ENCODE measurements at places on chromosomes 5 and 9. TPM values are rescaled to one million over a fixed set of nuclear protein-coding genes. Genes with fewer than 3 reads are reported as not detected.
A peak's percentile ranks its signal among the peaks of the same experiment; 100 is the strongest.

- DNase-seq, result no peak
Measured at GRCh38 chr9:16868701-16869100, 1.8 kb downstream of the BNC2 start.

- peak; percentile 39 for DNase-seq
Measured at GRCh38 chr5:472076-472655, 29.2 kb downstream of the EXOC3 start.

DNA sequence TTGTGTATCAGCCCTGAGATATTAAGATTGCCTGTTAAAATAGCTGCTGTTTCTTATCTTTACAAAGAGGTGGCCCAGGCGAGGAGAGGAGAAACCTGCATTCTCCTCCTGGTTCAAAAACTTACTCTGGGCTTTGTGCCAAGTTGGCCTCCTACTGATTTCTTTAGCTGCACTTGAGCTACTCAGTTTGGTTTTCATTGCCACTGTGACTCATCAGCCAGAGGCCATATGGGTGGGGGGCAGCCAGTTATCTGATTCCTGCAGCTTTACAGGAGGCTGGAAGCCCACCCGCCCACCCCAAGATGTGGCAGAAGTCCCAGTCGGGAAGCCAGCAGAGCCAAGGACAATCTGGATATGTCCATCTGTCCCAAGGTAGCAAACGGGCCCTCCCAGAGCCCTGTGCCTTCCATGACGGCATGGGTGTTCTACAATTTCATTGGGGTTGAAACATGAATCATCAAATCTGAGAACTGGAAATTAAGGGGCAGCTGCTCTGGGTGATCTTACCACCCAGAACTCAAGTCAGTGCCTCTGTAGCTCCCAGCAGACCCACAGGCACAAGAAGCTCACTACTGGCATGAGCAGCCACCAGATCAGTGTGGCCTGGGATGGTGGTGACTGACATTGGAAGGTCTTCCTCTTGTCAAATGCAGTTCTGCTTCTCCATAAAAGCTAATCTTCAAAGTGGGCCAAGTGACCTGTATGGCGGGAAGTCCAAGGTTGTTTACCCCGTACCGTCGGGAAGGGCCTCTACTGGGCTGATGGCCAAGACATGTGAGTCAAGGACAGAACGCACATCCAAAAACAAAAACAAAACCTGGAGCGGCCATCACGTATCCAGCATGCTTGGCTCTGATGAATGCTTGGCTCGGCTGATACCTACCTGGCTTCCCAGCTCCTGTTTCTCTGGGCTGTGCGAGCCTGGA, 15.6 kb downstream of the FCN2 start:
- DNase-seq, result no peak

DNA sequence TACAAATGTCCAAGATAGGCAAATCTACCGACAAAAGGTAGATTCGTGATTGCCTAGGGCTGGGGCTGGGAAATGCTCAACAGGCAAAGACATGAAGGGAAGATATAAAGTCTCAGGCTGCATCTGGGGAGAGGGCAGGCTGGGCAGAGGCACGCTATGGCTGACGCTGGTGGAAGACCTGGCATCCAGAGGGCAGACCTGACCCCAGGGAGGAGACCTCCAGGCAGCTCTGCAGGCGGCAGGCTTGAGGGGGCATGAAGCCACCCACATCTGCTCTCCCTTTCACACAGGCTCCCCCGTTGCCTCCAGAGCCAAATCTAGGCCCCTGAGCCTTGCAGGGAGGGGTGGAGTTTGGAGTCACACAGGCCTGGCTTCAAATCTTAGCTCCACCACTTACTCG, 145.5 kb downstream of the PAX5 start:
- DNase-seq, result no peak

DNA sequence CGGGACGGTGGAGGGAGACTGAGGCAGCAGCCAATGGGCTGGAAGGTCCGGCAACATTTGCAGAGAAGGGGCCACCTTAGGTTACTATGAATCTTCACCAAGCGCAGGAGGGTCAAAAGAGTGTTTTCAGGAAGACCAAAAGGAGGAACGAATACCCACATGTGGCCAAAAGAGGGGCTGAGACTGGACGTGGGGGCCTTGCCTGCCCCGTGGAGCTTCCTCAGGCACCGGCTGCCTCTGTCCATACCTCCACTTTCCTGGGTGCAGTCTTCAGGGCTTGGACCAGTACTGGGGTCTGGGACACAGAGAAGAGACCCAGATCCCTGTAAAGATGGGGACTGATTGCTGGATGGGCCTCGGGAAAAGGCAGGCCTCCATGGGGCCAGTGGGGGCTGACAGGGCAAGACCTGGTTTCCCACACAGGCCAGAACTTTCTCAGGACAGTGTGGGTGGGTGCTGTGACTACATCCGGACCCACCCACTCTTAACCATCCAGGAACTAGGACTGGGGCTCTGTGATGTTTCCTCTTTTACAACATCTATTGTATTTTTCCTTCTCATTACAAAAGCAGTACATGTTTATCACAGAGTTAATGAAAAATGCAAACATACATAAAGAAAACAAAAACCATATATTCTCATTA, 294.7 kb downstream of the ZSWIM6 start:
- no peak for DNase-seq

- no peak for DNase-seq
Measured at GRCh38 chr5:134136221-134136631, 21.7 kb downstream of the TCF7 start.

GRCh38 chr5:95684361-95684760, 1.6 kb upstream of the SPATA9 start:
- DNase-seq, result no peak

- no peak for DNase-seq
Measured at GRCh38 chr9:33310748-33311147, 20.4 kb downstream of the NFX1 start.

Gene ZDHHC11
- total RNA-seq, result 27.8 TPM

Gene ZSWIM6
- total RNA-seq, result 22.5 TPM

Gene CBY3
- not detected for total RNA-seq

Gene OR1J2
- total RNA-seq, result not detected

Gene HAPLN1
- 6.7 TPM for total RNA-seq

Gene ZFP2
- 1.1 TPM for total RNA-seq

All from left colon (tissue), 2 donors.